HFFc6 (cell line): ENCODE measurements at places on chromosomes 7 and 10.

- no peak for DNase-seq
Observed at GRCh38 chr10:102421757-102422512, 1.3 kb downstream of the FBXL15 start.

DNA sequence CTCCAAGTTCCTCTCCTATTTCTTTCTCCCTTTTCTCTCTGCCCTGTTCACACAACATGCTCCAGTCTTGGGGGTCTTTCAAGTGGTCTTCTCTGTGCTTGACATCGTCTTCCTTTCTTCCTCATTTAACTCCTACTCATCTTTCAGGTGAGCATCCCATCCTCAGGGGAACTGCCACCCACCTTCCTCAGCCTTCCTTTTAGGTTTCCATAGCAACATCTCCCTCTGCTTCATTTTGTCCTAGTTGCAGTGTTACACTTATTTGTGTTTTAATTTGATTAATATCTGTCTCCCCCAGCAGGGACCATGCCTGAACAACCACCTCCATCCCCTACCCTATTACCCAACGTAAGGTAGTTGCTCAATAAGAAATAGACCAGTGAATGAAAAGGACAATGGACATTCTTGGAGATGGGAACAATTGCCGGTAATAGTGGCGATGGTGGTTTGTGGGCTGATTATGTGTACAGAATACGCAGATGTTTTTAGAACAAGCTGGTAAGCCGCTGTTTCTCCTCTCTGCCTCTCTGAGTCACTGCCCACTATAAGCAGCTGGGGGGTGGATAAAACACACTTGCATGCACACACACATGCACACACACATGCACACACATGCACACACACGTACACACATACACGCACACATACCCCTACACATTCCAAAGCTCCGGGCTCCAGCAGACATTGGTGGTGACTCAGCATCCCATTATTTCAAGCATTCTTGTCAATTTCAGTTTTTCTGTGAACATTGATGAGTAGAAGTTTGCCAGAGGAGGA is 251.6 kb downstream of the GATA3 start:
- DNase-seq: no peak

- no peak for DNase-seq
Observed at GRCh38 chr10:88322324-88323063, 260.6 kb downstream of the RNLS start.

DNA sequence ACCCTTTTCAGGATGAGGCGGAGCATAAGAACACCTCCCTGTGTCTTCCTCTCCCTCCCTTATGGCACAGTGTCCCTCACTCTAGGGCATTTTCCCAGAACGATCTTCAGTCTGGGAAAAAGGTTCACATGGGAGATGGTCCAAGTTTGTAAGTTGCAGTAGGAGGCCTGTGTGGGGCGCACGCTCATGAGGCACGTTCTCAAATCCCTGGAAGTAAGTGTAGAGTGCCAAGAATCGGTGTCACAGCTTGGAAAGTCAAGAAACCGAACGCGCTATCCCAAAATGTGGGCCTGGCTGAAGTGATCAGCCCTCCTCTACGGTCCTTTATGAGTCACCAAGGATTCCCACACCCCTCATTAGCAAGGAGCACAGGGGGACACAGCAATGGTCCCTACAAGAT is 23.9 kb upstream of the SMARCD3 start:
- no peak for DNase-seq

DNA sequence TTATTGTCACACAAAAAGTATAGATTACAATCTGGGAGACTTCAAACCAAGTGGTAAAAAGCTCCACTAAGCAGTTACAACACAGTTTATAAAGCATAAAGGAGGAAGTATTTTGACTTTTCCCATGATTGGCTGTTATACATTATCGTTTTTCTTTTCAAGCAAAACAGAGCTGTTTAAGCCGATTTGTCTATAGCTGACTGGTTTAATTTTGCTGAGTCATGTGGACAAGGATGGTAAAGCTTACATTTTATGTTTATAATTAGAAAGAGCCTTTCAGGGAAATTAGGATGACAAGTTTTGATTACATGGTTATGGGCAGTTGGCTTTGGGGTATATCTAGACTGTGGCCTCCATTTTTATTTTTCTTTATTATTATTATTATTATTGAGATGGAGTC is 152.5 kb upstream of the STK17A start:
- DNase-seq: no peak
